ENCODE measurements at places on chromosomes 6 and 20. TPM values are rescaled to one million over a fixed set of nuclear protein-coding genes. Genes with fewer than 3 reads are reported as not detected.

The SRSF12 gene
- not detected for total RNA-seq

The MLN gene
- not detected for total RNA-seq

The BACH2 gene
- 0.52 TPM for total RNA-seq

The BPIFB2 gene
- total RNA-seq, result not detected

The CALHM6 gene
- total RNA-seq, result not detected

The PPP1R3D gene
- total RNA-seq, result 5.2 TPM
